Stimulated activated CD4-positive, alpha-beta T cell treated with anti-CD3 and anti-CD28 coated beads, Interleukin-4, amount 100 ng/mL, for 24 hours (primary cell): ENCODE measurements at places on chromosomes 13 and 19.

DNA sequence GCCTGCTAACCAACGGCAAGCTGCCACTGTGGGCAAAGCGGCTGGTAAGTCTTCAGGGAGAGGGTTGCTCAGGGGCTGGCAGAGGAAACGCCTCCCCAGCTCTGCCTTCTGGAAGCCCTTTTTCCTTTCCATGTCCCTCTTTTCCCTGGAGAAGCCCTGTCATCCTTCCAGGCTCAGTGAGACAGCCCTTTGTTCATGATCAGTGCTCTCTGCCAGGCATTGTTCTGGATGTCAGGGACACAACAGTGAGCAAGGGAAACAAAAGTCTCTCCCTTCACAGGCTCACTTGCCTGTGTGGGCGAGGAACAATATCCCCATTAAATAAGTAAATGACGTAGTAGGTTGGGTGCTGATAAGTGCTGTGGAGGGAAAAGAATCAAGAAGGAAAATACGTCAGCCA is 13.9 kb upstream of the OVOL3 start:
- DNase-seq: no peak

GRCh38 chr19:2333027-2333806 is 4.7 kb downstream of the SPPL2B start:
- no peak for DNase-seq

- no peak for DNase-seq
These were observed 27.0 kb upstream of the CEACAM1 start for GRCh38 chr19:42555317-42555716.

DNA sequence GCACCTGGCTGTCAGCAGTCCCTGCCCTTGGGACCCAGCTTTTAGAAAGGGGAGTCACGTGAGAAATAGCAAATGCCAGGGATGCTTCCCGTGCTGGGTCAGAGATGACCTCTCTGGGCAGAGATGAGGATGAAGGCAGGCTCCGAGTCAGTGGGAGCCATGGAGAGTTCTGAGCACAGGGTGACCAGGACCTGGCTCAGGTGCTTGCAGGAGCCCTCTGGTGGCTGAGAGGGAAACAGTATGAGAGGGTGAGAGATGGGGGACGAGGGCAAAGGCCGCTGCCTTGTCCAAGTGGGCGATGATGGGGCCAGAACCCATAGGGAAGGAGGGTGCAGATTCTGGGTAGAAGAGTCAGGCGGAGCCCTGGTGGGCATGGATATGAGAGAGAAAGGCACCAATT is 15.8 kb downstream of the TMED1 start:
- no peak for DNase-seq

- DNase-seq: peak; percentile 36
These were observed 371.9 kb downstream of the KCNRG start for GRCh38 chr13:50387051-50387581.

DNA sequence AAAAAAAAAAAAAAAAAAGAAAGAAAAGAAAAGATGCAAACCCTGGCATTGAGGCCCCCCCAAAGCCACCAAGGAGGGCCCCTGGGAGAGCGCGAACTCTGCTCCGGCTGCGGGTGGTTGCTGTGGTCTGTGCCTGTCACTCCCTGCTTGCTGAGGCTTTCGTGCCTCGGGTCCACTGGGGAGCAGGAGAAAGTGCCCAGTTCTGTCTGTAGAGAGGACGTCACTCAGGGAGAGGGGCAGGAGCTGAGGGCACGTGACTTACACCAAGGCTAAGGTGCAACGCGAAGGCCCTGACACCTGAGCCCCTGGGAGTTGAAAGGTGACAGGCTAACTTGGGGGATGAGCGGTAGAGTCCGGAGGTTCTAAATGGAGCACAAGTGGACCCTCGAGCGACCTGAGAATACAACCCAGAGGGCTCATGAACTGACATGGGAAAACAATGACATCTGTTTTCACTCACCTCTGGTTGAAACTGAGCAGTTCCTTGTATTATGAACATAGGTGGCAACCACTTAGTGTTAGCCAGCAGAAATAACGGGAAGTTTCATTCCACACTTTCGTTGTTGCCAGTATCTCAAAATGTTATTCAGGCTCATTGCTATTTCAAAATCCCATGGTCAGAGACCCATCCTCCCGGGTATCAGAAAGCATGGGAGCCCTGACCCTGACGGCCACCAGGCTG is 69.2 kb upstream of the TM9SF2 start:
- DNase-seq: no peak

DNA sequence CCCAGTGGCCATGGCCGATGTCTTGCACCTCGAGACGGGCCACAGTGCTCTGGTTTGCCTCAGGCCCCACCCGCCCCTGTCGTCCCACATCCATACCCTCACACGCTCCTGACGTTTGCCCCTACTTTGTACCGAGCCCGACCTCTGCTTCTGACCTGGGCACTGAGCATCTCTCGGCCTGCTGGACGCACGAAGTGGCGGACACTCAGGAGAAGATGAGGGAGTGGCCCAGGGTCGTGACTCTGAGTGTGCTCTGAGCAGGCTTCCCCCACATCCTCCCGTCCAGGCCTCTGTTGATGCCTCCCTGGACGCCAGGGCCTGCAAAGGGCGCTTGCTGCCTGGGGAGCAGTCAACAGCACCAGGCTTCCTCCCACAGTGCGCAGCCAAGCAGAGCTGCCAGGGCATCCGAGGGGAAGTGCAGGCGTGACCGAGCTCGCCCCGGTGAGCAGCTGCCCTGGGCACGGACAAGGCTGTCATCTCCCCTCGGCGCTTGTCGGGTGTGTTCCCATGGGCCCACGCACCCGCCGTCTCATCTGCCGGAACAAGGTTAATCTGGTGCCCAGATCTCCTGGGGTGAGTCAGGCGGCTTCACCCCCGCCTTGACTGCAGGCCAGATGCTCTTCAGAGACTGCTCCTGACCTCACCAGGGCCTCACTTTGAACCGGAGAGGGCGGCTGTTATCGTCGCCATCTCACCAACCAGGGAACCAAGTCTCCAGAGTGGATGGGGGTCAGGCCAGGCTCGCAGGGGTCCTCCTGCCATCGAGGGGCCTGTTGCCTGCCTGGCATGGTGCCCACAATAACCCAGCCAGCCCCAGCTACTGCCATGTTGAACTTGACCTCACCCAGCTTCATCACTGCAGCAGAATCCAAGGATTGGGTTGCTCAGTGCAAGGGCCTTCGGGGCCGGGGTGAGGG is 27.2 kb downstream of the COMP start:
- DNase-seq: no peak

- no peak for DNase-seq
These were observed 793.4 kb downstream of the SLITRK1 start for GRCh38 chr13:83088858-83089257.

DNA sequence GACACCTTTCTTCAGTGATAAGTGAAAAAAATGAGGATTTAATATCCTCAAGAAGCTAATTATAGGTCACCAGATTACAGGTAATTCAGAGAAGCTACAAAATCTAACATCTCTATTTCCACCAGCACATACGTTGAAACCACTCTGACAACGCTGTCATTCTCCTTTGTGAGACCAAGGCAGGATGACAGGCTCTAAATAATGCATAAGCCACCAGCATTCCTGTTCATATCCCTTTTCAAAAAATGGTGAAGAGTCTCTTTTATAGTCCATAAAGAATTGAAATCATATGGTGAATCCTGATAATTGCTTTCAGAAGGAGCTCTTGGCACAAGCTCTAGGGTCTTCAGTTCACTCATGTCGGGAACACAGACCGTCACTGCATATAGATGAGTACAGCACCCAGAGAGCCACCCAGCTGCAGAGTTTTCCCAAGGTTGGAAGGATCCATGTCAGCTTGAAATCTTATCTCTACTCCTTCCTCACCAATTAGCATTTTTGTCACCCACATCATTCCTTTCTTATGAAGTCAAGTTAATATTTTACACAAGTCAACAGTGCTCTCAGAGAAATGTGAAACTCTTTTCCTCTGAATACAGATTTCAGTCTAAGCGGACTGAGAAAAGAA is 431.4 kb downstream of the TBC1D4 start:
- DNase-seq: no peak

DNA sequence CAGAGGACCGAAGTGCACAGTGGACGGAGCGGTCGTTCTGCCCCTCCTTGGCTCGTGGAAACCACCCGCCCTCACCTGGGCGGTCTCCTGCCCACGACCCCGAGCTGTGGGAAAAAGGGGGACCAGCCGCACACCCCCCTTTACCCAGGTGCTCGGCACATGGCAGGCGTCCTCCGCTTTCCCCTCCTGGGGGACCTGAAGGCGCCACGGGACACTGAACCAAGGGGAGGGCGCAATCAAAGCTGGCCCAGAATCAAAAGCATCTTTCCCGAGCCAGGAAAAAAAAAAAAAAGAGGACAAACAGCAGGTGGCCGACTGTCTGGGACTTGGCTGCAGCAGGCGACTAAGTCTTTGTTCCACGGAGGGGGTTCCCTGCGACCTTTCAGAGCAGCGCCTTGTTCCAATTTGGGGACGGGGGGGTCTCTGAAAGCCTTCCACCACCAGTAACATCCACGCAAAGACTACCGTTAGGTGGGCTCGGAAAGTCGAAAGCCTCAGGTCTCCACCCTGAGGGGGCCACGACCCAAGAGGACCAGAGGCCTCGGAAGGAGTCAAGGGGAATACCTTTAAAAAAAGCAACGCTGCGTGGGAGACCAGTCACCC is 1.1 kb downstream of the MBD3 start:
- no peak for DNase-seq

- no peak for DNase-seq
These were observed 13.5 kb upstream of the RXFP2 start for GRCh38 chr13:31725841-31726240.

DNA sequence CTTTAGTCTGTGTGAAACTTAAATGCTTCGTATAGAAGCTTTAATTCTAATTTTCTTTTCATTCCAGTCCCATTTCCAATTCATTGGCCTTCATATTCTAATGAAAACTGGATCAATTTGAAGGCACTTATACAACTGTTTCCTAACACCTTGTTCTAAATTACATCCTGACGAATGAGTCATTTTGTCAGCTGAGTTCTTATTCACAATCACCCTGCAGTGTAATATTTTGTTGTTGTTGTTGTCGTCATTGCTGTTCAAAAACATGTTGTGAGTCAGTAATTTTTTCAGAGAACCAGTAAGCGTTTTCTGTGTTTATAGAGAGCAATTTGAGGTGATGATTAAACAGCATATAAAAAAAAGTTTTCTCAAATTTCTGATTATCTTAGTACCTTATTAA is 290.0 kb downstream of the PCDH9 start:
- DNase-seq: no peak

DNA sequence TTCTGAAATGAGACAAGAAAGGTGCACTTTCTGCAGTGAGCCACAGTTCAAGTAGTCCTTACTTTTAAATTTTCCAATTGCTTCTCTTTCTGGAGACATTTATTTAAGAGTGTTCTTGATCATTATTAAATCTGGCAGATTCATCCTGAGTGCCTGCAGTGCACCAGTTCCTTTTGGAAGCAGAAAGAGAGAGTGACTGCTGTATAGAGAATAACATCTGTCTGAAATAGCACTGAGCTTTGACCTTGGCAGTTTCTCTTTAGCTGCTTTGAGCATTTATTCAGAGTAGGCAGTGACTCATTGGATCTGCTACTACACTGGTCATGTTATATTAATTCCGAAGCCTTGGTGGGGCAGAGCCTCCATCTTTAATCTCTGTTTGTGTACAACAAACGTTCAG is 1373.7 kb downstream of the PCDH9 start:
- no peak for DNase-seq

GRCh38 chr13:97134364-97135095 is 87.6 kb upstream of the MBNL2 start:
- no peak for DNase-seq

DNA sequence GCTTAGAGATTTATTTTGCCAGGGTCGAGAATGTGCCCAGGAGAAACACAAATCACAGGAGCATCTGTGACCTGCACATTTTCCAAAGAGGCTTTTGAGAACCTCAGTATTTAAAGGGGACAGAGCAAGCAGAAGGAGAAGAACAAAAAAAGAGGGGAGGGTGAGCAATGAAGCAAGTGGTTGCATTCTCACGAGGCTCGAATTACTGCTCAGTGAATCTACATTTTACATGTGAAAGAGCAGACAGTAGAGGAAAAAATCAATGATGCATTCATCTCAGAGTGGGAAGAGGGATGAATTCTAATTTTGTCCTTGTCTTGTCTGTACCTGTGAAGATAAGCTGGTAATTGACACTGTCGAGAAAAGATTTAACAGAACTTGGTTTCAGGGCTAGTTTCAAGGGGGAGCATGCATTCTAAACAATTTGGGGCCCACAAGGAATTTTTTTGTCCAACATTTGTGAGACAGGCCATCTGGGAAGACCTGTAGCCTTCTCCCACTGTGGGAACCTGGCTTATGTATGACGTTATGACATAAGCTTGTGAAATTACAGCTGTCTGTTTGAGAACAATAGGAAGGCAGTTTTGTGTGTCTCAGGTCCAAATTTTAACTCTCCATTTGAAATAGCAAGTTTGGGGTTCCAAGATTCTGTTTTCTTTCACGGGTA is 855.1 kb downstream of the SLITRK5 start:
- no peak for DNase-seq

GRCh38 chr13:113121928-113122471 is 599 bp upstream of the F10 start:
- no peak for DNase-seq
